ENCODE measurements at places on chromosomes 2 and 18.

- DNase-seq, result no peak
Measured at GRCh38 chr2:113251118-113251517, 27.6 kb downstream of the PAX8 start.

DNA sequence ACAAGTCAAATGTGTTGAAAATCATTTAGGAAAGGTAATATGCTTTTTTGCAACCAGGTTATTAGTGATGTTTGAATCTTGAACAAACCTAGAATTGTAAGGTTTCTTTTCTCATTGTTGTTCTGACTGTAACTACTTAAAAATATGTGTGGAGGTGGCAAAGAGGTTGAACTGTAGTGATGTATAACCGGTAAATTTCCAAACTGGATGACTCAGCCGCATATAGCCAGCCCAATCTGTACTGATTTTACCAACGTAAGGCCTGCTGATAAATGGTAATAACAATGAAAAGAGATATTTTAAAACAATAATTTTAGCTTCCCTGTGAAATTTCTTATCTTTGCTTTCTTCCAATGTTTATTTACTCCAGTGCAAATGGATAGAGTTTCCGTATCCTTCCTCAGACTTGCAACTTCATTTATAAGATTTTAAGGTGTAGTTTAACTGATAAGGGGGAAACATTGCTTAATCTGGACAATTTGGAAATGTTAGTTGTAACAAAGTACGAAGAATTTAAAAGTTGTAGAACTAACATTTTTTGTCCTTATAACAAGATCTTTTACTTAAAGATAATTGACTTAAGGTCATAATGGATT is 1170.4 kb upstream of the ZEB2 start:
- DNase-seq, result no peak

- no peak for DNase-seq
Measured at GRCh38 chr2:20585359-20585709, 65.6 kb downstream of the HS1BP3 start.

DNA sequence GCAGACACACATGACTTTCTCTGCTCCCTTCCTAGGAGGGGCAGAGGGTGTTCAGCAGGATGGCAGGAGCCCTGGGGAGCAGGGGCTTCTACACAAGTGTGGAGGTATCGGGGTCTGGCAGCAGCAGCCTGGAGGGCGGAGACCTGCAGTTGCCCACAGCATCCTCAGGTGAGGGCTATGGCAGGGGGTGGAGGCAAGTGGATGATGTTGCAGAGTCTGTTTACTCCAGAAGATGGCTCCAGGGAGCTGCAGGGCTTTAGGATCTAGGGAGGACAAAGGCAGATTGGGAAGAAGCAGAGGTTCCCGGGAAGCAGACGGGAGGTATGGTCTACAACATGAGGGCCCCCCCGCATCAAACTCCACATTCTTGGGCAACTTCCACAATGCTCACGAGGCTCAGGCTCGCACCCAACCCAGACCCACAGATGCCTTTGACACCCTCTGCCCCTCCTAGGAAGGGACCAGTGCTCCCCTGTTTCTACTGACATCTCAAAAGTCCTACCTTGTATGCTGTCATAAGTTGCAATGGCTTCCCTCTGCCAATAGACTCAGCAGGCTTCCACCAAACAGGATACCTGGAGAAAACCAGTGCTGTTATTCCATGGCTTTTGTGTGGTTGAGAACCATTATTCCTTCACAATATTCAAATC is 12.0 kb upstream of the ATP6V1C2 start:
- DNase-seq, result no peak

GRCh38 chr2:209094221-209094620 is 329.6 kb upstream of the MAP2 start:
- no peak for DNase-seq

GRCh38 chr2:58512878-58513277 is 271.8 kb upstream of the FANCL start:
- DNase-seq, result no peak

DNA sequence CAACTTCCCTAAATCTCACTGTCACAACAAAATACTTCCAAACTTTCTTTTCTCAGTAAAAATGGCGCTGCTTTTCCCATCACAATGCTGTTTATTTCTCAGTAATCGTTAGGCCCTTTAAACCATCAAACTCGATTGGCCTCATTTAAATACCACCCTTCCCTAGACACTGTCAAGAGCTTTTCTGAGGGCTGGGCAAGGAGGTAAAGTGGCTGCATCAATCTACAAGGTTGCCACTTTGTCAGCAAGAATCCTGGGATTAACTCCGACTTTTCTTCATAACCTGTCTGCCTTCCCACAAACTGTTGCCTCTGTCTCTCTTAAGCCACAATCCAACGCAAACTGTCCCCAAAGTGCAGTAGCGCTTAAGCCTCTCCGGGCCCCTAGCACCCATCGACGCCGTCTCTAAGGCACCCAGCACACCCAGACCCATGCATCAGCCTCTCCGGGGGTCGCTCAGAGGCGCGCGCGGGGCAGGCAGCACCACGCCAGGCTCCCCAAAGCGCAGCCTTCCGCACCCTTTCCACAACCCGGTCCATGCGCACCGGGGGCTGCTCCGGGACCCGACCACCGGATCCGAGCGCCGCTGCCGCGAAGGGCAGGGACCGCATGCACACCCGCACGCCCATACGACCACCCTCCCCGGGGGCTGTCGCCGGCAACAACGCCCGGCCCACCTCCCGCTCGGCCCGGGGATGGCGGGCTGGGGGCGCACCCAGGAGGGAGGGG is 683 bp downstream of the MBOAT2 start:
- peak; percentile 22 for DNase-seq

- DNase-seq, result no peak
Measured at GRCh38 chr18:35183886-35184285, 56.9 kb upstream of the ZNF397 start.

GRCh38 chr2:236841389-236841788 is 244.3 kb upstream of the COPS8 start:
- DNase-seq, result no peak

GRCh38 chr2:135149251-135149650 is 97.2 kb downstream of the RAB3GAP1 start:
- DNase-seq, result no peak

GRCh38 chr18:10950876-10951630 is 198.3 kb downstream of the PIEZO2 start:
- no peak for DNase-seq

- no peak for DNase-seq
Measured at GRCh38 chr2:70823249-70823648, 2.9 kb upstream of the CLEC4F start.

- no peak for DNase-seq
Measured at GRCh38 chr2:177002983-177003382, 209.6 kb upstream of the HNRNPA3 start.

GRCh38 chr2:144194326-144195071 is 325.4 kb downstream of the ZEB2 start:
- DNase-seq, result no peak

GRCh38 chr2:95388091-95388692 is 14.3 kb upstream of the FAHD2A start:
- no peak for DNase-seq

DNA sequence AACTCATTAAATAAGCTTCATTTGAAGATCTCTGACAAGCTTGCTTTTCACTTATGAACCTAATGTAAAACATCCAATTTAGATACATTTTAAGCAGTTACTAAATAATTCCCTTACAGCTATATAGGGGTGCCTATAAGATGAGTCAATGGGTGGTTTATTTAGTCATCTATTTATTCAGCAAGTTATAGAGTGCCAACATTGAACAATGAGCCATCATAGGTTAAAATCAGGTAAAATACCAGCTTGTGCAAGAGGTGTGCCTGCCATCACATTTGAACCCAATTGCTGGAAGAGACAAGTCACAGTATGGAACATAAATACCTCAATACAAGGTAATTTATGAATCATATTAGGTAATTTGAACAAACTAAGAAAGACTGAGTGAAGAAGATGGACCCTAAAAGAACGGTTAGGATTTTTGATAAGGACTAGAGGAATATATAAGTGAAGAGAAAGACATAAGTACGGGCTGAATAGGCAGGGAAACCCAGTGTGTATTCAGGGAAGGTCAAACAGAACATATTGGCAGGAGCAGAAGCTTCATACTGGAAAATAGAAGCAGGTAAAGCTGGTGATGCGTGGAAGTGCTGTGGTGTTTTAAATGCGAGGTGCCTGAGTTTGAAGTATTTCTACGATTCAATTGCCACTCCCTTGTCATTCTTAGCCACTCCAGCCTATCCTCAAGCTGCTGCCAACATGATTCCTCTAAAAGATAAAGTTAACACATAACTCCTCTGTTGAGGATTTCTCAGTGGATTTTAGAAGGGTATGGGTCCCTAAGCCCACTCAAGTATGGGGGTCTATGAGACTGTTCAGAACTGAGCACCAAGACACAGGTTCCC is 18.9 kb upstream of the STAT4 start:
- no peak for DNase-seq

- no peak for DNase-seq
Measured at GRCh38 chr2:22554453-22554852, 830.5 kb upstream of the KLHL29 start.

DNA sequence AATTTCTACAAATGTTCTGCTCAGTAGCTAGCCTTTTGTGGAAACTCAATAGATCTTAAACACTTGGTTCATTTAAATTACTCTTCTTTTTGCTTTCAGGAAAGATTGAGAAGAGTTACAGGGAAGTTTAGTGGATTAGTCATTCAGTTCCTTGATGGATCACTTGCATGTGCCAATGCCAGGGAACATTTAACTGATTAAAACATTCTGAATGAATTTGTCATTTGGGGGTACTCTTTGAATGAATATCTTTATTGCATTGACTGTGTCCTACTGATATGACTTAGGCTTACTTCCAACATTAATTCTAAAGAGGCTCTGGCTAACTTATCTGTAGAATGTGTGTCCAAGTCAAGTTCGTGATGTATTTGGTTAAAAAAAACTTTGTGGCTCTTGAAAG is 199.8 kb downstream of the PLCL1 start:
- no peak for DNase-seq

DNA sequence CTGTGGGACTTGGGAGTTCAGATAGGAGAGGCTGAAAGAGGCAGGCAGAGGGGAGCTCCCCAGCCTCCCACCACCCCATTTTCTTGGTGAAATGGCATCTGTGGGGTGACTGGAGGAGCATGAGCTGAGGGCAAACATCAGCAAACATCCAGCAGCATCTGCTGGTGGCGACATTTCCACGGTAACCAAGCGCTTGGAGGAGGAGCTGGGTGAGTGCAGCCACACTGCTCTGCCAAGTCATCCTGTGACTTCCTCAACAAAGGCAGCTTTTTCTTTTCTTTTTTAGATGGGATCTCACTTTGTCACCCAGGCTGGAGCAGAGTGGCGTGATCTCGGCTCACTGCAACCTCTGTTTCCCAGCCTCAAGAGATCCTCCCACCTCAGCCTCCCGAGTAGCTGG is 5.6 kb downstream of the TXNL4A start:
- DNase-seq, result no peak

DNA sequence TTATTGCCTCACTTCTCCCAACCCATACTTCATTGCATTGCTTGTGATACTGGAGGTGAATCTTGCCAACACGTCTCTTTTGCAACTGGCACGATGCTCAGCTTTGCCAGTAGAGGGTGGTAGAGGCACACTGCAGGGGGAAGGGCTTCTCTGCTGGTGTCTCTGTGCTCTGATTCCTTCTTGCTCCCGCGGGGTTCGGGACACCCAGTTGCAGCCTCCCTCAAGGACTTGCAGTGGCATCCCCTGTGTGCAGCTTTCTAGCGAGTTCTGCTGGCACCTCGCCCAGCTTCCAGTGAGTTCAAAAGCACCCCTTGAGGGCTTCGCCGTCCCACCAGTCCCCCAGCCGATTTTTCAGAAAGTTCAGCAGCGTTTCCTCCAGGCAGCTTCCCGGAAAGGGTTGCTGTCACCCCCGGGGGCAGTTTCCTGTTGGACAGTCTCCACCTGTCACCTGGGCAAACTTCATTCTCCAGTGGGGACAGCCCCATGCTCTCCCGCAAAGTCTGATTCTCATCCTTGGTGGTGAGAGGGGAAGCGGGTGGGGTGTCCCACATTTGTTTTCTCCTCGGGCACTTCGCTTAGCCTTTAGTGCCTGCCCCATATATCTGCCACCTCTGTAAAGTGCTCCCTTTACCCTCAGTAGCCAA is 35.4 kb upstream of the EN1 start:
- peak; percentile 24 for DNase-seq

GRCh38 chr2:195648787-195649186 is 8.2 kb upstream of the SLC39A10 start:
- DNase-seq, result no peak

All from activated B cell treated with CpG ODN at 0.5 μM for 24 hours (primary cell).